Mesenteric fat pad (tissue), 1 donor: ENCODE measurements at places on chromosomes 11 and 22.

DNA sequence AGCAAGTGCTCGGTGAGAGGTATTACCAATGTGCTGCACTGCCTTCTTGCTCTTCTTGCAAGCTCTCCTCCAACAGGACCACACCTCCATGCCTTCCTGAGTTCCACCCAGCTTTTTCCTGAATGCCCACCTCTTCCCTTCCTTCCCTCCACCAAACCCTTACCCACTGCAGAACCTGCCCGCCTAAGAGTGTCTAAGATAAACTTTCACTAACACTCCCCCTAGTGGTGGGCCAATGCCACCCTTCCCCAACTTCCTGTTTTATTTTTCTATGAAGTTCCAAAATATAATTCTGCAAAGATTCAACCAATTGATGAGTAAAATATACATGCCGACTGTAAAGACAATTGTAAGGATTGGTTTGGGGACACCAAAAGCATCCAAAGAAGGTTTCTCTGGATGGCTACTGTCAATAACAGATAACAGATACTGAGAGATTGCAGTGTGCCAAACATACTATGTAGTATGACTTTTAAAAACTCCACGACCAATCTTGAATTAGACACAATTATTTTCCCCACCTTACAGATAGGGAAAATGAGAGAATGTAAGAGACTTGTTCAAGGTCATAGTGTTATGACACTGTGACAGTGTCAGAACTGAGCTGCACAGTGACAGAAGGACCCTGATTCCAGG, 38.6 kb upstream of the BMAL1 start:
- no peak for DNase-seq

DNA sequence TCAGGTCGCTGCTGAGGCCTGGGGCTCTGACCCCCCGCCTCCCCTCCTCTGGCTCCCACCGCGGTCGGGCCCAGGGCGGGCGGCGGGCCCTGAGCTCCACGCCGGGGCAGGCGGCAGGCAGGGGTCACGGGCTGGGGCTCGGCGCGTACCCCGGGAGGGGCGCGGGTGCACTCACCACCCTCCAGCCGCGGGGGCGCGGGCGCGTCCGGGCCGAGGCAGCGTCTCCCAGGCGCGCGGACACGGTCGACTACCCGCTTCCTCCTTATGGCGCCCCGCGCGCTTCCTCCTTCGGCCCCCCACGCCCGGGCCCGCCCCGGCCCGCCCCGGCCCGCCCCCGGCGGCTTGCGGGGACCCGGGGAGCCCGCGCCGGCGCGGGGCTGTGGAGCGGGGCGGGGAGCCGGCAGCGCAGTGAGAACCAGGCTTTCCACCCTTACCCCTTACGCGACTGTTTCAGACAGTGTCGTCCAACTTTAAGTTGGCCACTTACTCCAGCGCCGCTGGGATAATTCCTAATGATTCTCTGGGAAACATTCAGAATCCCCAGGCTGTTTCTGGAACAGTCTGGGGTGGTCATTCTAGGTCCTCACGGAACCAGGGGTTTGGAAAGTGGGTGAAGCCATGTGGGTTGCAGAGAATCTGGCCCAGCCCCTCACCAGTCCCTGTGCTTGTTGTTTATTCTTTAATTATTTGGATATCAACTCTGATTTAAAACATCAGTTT, at the start of gene BID:
Gene BID (minus strand): TSS at position 264 of the 720 bp plus-strand sequence. CDS start 24,353 bp downstream, outside the sequence.
- no peak for DNase-seq

GRCh38 chr11:117187007-117187406, 8.5 kb downstream of the SIDT2 start:
- peak; percentile 81 for DNase-seq

DNA sequence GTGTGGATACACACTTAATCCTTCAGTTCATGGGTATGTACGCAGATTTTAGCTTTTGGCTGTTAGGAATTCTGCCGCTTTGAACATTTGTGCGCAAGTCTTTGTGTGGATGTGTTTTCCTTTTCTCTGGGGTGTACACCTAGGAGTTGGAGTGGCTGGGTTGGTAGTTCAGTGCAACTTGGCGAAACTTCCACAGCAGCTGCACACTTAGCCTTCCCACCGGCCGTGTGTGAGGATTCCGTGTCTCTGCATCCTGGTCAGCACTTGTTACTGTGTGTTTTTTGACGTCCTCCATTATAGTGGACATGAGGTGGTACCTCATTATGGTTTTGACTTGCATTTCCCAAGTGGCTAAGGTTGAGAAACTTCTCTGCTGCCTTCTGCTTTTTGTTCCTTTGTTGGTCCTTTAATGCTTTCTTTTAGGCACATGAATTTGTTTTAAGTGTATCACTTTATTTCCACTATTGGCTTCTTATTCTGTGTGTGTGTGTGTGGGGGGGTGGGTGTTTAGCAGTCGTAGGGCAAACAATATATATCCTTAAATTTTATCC, 72.1 kb upstream of the SLC25A18 start:
- DNase-seq = no peak

DNA sequence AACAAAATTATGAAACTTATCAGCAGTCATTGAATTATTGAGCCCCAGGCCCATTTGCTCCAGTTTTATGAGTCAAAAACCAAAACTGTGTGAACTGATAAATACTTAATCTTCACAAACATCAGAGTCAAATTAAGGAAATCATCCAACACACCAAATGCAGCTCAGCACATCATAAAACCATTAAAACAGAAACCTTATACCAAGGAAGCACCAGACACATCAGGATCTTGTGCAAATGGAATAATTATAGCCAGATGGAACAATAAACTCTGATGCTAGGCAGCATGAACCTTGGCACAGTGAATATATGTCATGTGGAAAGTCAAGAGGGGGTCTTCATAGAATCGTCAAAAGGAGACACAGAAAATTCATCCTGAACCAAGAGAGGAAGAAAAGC, 410.7 kb upstream of the API5 start:
- DNase-seq = no peak

GRCh38 chr22:36156119-36156514, 4.4 kb downstream of the APOL3 start:
- no peak for DNase-seq

DNA sequence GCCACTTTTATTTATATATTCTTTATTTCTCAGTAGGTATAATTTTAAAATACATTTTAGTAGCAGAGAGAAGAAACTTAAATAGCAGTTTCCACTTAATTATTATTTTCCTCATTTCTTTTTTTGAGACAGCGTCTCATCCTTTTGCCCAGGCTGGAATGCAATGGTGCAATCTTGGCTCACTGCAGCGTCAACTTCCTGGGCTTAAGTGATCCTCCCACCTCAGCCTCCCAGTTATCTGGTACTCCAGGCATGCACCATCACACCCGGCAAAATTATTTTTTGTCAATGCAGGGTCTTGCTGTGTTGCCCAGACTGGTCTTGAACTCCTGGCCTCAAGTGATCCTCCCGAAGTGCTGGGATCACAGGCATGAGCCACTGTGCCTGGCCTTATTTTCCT, 38.3 kb downstream of the ATG13 start:
- DNase-seq = no peak

DNA sequence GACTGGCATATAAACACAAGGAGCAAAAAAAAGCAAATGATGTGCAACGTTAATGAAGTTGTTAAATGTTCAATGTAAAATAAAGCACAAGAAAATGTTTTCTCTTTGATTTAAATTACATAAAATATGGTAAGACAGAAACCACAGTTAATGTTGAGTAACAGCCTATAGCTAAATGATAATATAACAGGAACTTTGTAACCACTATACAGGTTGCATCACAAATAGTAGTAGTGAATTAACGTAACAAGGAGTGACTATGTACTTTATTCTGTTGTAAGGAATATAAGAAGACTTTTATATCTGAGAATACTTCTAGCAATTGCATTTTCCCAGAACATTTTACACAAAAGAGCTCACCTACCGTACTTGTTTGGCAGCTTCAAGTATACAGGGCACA, 16.9 kb downstream of the SAAL1 start:
- no peak for DNase-seq

DNA sequence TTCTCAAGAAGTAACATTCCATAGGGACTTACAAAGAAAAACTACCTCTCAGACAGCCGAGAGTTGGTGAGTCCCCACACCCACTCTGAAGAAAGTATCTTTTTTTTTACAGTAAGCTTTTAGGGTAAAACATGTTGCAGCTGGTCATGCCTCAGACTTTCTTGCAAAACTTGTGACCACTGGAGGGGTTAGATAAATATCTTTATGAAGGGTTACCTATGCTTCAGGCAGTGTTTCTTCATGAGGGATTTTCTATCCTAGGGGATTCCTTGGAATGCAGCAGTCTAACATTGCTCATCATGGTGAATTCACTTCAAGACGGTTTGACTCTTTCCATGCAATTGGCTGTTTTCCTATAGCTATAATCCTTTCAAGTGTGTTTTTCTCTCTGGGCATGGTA, 20.8 kb upstream of the SNX19 start:
- DNase-seq = no peak

GRCh38 chr11:116404462-116404798, 368.4 kb downstream of the BUD13 start:
- DNase-seq = no peak

DNA sequence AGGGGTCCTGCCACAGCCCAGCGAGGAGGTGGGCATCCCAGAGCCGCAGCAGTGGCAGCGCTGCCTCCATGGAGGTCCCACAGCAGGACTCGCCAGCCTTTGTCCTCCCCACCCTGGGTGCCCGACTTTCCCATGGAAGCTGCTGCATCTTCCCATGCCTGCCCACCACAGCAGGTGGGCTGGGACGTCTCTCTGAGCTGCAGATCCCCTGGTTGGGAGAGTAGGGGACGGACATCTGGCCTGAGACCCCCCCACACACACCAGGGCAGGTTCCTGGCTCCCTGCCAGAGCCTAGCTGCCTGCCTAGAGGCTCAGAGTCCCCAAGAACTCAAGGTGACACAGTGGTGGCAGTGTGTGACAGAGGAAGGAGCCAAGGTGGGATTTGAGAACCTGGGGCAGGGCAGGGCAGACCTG, 21.5 kb upstream of the PRR5 start:
- no peak for DNase-seq

GRCh38 chr11:14587258-14587657, 56.3 kb upstream of the PDE3B start:
- DNase-seq = no peak

- no peak for DNase-seq
These were observed 133.9 kb downstream of the WNT7B start for GRCh38 chr22:45843031-45843430.

- no peak for DNase-seq
These were observed 375.8 kb downstream of the NTM start for GRCh38 chr11:131746201-131746600.

DNA sequence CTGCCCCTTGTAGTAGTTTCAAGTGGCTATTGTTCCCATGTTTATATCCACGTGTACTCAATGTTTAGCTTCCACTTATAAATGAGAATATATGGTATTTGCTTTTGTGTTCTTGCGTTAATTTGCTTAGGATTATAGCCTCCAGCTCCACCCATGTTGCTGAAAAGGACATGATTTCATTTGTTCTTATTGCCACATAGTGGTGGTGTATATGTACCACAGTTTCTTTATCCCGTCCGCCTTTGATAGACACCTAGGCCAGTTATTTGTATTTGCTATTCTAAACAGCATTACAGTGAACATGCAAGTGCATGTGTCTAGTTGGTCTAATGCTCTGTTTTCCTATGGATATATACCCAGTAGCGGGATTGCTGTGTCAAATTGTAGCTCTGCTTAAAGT, 6.8 kb downstream of the OR51B2 start:
- DNase-seq = no peak

- peak; percentile 57 for DNase-seq
These were observed 200.3 kb upstream of the B3GAT1 start for GRCh38 chr11:134612140-134613030.

DNA sequence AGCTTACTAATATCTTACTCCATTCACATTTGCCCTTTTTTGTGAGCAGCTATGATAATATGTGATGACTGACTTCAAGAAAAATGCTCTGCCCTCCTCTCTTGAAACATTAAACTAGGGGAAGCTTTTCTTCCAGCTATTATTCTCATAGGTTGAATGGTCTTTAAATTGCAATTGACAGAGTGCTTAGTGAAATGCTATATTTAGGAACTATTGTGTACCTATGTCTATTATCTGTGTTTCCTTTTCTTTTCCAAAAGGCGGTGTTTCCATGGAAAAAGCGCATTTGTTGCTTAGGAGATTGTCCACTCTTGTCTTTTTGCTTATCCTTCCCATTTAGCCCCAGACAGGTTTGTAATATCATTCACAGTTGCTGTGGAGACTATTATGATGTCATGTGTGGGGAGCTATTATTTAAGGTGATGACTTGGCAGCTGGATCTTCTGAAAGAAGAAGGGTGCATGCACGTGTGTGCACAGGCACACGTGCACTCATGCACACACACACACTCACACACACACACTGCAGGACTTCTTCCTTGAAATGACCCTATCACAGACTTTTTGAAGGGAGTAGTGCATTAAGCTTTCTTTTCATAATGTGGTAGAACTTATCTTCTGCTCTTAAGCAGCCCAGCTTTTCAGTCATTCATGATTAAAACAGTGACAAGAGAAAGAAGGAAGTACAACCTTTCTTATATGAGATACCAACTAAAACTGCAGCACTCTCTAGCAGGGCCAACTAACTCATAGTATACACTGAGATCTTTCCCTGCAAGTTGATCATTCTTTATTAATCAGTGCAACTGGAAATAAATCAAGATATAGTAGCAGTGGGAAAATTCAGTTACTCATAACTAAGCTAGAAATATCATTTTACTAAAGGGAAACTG, 340.8 kb upstream of the MTNR1B start:
- no peak for DNase-seq

DNA sequence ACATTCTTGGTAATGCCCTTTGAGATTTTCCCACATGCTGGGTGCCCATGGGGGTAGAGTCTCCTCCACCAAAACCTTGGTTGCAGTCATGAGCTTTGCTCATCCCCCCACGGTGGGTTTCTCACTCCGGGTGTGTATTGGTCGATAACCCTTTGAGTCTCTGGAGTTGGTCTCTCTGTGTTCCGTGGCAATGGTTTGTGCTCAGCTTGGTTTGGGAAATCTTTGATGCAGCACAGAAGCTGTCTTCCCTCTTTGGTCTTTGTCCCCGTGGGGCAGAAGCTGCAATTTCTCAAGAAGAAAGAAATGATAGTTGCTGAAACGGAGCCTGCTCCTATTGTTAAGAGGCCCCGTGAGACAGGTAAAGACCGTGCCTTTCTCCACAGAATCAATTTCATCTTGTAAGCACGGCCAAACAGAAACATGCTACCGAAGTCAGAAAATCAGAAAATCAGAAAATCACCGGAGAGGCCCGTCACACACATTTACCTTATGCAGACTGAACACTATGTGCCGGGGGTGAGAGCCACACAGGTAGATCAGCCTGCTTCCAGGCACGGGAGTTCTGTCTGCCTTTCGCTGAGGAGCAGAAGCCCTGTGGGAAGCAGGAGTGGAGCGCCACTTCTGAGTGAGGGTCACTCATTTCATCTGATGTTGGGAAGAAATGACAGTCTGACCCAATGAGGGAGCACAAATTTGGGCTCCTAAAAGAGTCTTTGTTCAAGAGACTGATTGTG, 186.1 kb downstream of the TBC1D22A start:
- no peak for DNase-seq
